NCI-H1417 (cell line): ENCODE measurements at places on chromosomes 1 and 21.

GRCh38 chr1:85047144-85047471, 1.2 kb downstream of the MCOLN3 start:
- no peak for DNase-seq

GRCh38 chr1:248622570-248623001, 12.3 kb downstream of the OR2T11 start:
- no peak for DNase-seq

DNA sequence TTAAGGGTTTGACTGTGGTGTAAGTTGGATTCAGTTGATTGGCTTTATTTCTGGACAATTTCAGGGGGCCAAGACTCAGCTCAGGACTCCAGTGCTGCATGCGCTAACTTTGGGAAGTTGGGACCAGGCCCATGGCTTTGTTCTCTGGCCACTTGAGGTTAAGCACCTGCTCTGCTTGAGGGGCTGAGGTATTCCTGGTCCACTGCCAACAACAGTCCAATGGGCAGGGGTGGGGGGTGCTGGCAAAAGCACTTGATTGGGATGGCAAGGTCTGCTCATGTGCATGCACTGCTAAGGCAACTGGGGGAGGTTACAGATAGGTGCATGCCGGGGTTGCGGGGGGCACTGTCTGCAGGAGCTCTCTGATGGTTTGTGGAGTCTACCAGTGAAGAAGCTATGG, 52.6 kb upstream of the ASB17 start:
- no peak for DNase-seq

- peak; percentile 68 for DNase-seq
Measured at GRCh38 chr1:147611021-147611426, 59.3 kb downstream of the ACP6 start.

DNA sequence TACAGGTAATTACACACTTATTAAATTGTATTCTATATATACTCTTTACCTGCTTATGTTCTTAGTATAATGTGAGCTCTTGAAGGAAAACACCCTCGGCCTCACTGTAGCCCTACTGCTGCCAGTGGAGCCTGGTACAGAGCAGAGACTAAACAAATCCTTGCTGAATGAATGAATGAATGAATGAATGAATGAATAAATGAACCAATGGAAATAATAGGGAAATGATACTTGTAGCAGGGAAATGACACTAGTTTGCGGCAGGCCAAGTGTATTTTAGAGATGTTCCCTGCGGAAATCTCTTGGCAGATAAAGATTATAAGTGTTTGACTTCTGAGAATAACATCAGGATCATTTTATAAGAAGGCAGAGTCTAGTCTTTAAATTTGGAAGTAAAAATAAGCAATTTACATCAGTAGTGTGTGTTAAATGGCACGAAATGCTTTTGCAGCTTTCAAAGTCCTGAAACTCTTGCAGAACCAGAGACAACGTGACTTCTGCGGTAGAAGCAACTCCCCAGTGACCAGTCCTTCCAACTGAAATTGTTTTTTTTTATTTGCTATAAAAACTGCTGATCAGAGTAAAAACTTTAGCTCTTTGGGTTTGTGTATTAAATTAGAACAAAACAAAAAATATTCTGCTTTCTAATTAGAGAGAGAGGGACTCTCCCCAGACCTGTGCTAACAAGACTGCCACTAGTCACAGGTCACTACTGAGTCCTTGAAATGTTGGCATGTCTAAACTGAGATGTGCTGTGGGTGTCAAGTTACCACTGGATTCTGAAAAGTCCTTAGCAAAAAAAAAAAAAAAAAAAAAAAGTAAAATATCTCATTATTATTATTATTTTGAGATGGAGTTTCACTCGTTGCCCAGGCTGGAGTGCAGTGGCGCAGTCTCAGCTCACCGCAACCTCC, 199.3 kb upstream of the MAP1LC3C start:
- no peak for DNase-seq

DNA sequence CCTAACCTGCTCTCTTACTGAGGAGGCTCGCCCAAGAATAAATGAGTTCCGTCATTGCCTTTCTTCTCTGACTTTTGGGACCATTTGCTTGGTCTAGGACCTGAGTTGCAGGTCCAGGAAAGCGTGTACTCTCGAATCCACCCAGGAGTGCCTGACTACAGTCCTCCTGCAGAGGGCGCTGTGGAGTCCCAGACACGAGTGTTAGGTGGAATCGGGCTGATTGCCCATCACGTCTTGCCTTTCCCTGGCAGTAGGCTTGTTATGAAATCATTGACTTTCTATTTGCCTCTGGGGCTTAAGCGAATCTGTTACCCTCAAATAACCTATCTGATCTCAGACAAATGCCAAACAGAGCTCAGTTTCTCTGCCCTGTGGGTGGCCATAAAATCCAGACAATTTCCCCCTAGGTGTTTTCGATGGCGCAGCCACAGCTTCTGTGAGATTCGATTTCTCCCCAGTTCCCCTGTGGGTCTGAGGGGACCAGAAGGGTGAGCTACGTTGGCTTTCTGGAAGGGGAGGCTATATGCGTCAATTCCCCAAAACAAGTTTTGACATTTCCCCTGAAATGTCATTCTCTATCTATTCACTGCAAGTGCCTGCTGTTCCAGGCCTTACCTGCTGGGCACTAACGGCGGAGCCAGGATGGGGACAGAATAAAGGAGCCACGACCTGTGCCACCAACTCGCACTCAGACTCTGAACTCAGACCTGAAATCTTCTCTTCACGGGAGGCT, at the start of gene IL20:
Gene IL20, plus strand, starts transcription at position 685 of the 733 bp plus-strand sequence. CDS start 230 bp downstream, outside the sequence.
- no peak for DNase-seq
